GM23248 (cell line): ENCODE measurements at places on chromosomes 3 and 15. TPM values are rescaled to one million over a fixed set of nuclear protein-coding genes. Genes with fewer than 3 reads are reported as not detected.
A peak's percentile ranks its signal among the peaks of the same experiment; 100 is the strongest.

DNA sequence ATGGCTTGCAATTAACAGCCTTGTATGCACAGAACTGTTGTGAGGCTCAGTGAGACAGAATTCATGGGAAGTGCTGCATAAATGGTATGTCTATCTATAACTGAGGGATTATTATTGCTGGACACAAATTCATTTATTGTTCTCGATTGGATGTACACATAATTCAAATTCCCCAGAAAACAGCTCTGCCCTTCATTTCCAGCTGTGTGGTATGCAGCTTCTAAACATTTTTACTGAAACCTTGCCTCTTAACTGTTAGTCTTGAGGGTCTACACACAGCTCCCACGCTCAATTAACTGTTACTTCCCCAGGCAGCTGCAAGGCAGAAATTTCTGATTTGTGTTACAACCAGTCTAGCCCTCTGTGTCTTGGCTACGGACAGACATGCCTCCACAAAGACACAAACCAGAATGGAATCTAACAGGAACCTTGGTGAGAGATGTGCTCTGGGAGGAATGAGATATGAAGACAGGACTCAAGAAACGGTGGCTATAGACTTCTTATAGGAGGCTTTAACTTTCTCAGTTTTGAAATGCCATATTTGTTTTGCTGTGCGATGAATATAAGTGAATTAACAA, 139.7 kb upstream of the TBL1XR1 start:
- DNase-seq, result peak; percentile 66

DNA sequence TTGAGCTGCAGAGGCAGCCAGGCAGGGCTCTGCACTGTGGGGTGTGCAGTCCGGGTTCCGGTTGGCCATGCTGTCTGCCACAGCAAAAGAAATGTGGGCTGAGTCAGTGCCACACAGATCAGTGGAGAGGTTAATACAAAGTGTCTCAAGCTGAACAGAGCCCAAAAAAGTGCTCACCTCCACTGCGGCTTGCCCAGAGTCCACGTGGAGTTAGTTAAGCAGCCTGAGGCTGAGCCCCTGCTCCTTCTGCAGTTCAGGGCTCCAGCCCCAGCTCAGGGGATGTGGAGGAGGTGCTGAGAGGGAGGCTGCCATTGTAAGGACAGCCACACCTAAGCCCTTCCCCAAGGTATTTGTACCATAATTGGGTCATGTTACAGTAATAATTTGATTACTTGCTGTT, 85.3 kb downstream of the LRRK1 start:
- DNase-seq, result no peak

DNA sequence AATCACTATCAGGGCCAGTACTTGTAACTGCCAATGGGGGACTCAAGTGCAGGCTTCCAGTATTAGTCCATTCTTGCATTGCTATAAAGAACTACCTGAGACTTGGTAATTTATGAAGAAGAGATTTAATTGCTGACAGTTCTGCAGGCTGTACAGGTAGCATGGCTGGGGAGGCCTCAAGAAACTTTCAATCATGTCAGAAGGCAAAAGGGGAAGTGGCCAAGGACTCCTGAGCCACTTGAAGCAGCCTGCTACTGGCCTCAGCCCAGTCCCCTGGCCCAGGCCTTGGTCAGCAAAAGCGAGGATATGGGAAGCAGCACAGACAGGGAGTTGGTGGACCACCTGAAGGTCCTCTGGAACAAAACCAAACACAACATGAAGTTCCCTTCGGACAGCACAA, 29.2 kb upstream of the OR5K1 start:
- no peak for DNase-seq

DNA sequence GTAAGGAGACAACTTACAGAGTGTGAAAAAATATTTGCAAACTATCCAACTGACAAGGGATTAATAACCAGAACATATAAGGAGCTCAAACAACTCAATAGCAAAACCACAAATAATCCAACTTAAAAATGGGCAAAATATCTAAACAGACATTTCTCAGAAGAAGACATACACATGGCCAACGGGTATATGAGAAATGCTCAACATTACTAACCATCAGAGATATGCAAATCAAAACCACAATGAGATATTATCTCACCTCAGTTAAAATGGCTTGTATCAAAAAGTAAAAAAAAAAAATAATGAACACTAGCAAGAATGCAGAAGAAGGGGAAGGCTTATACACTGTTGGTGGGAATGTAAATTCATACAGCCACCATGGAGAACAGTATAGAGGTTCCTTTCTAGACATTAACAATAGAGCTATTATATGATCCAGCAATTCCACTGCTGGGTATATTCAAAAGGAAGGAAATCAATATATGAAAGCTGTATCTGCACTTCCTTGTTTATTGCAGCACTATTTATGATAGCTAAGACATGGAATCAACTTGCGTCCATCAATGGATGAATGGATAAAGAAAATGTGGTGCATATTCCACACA, 998.6 kb downstream of the NAALADL2 start:
- DNase-seq, result no peak

GRCh38 chr3:93906245-93906644, 67.5 kb downstream of the PROS1 start:
- no peak for DNase-seq

DNA sequence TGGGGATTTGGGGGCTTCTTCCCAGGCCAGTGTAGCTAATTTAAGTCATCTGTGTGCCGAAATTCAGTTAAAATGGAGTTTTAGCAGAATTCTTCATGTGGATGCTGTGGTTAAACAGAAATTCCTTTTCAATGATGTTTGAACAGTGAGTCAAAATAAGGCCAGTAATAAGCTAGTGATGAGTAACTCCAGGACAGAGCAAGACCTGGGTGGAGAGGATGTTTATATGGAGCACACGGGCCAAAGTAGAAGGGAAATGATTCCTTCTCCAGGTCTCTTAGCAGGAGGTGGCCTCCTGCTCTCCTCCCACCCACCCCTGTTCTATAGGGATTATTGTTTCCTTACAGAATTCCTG, 31.9 kb upstream of the UACA start:
- DNase-seq, result peak; percentile 95

DNA sequence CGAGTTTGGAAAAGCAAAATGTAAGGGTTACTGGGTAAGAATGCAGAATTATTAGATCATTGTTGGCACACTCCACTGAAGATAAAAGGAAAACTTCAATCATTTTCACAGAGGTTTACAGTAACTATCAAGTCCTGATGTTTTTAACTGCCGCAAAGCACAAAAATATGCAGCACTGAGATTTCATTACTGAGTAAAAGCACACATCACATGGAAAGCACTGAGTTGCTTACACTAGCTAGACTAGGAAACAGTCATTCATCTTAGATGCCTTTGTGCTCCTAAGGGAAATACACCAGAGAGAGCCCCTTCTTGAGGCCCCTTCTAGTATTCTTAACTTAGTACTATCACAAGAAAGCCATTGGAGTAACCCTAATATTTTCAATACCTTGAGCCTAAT, 11.8 kb upstream of the P2RY1 start:
- DNase-seq, result no peak

- peak; percentile 20 for DNase-seq
Observed at GRCh38 chr15:73318463-73319351, 50.1 kb downstream of the HCN4 start.

- peak; percentile 56 for DNase-seq
Observed at GRCh38 chr3:127791221-127791913, 30.9 kb downstream of the MGLL start.

GRCh38 chr15:82532991-82533481, 7.2 kb downstream of the RPS17 start:
- no peak for DNase-seq

DNA sequence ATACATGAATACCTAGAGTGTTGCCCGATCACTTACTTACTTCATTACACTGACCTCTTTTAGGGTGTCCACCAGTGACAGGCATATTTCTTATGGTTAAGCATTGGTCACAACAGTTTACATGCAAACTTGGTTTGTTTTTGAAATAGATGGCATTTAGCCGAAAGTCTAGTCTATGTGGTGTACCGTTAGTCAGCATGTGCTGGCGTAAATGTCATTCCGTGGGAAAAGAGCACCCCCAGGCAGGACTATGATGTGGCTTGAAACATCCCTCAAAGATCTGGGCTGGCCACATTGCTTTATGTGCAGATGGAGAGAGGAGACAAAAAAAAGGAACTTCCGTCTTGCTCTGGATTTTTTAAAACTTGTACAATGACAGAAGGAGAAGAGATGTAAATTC, 357.0 kb upstream of the ICE2 start:
- peak; percentile 97 for DNase-seq

The PIERCE2 gene
- 0.54 and 1.4 TPM in 2 replicates for total RNA-seq

The KLHL6 gene
- not detected in 2 replicates for total RNA-seq

The SCG5 gene
- total RNA-seq, result 16.2 and 26.1 TPM in 2 replicates

The FBXO40 gene
- not detected in 2 replicates for total RNA-seq

The SLC35G2 gene
- total RNA-seq, result 9.4 and 11.6 TPM in 2 replicates
